ENCODE measurements at places on chromosomes 2 and 18.

GRCh38 chr2:85702172-85702571, 8.0 kb downstream of the GNLY start:
- no peak for DNase-seq

- DNase-seq: no peak
Measured at GRCh38 chr2:236161082-236161462, 7.1 kb downstream of the GBX2 start.

DNA sequence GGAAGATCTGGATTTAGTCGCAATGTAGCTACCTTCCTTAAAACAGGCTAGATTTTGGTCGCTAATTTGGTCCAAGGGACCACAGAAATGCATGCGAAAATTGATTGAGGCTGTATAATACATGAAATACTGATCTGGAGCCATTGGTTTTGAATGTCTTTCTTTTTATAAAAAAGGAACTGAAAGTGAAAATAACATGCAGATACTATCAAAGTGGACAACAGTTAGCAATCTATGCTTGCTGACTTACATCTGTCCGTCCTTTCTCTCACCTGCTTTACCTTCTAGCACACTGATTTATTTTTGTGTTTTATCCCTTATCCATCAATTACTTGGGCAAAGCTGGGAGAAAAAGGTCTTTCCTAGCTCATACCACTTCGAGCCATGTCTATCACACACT, 1459.8 kb upstream of the ACVR2A start:
- no peak for DNase-seq

- no peak for DNase-seq
Measured at GRCh38 chr18:60096428-60096827, 196.6 kb downstream of the PMAIP1 start.

GRCh38 chr2:212958757-212959295, 192.6 kb downstream of the IKZF2 start:
- peak; percentile 76 for DNase-seq

DNA sequence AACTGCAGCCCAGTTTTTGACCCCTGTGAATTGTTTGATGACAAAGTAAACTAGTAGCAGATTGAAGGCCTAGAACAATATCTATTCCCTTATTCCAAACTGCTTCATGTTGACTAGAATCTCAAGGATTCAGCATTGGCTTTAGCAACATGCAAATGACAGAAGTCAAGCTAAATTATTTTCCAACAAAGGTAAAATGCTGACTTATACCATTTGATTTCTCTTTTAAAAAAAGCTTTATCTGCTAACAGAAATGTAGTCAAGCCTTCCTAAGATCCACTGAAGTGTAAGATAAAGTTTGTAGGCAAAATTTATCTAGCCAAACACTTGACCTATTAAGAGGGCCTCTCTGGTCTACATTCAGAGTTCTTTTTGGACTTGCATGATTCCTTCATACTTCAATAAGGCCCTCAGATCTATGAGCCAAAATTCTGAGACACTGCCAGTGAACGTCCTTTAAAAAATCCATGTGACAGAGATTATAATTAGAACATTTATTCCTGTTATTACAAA, 9.5 kb upstream of the CYBRD1 start:
- peak; percentile 53 for DNase-seq

DNA sequence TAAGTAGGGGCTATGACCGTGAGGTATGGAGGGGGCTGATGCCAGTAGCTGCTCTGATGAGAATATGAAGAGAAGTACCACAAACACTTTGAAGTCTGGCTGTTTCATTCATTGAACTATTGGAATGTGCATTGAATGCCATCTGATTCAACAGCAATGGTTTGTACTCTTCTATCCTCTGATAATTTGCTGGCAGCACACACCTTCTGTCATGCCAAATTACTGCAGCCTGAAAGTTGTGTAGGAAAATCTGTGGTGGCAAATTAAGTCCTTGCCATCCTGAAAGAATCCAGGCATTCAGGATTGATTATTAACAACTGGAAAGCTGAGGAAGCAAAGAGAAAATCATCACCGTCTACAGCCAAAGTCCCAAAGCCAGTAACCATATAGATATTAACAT, 711.2 kb downstream of the NRXN1 start:
- DNase-seq: no peak

DNA sequence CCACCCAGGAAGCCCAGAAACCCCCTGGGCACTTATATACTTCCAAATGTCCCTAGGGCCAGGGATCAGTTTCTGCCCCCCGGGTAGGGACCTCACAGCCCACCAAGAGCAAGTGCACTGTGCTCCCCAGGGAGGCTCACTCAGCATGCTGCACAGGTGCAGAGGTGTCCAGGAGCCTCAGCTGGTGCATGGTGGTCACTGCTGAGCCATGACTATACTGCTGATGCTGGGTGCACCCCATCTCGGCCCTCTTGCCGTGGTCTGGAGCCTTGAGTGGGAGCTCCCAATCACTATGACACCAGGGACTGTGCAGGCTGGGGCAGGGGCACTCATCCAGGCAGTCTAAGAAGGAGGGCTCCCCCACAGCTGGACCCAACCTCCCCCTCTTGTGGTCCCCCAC, 617.8 kb upstream of the RAB6C start:
- DNase-seq: no peak

GRCh38 chr2:157839162-157839801, 36.8 kb downstream of the ACVR1 start:
- DNase-seq: peak; percentile 30

DNA sequence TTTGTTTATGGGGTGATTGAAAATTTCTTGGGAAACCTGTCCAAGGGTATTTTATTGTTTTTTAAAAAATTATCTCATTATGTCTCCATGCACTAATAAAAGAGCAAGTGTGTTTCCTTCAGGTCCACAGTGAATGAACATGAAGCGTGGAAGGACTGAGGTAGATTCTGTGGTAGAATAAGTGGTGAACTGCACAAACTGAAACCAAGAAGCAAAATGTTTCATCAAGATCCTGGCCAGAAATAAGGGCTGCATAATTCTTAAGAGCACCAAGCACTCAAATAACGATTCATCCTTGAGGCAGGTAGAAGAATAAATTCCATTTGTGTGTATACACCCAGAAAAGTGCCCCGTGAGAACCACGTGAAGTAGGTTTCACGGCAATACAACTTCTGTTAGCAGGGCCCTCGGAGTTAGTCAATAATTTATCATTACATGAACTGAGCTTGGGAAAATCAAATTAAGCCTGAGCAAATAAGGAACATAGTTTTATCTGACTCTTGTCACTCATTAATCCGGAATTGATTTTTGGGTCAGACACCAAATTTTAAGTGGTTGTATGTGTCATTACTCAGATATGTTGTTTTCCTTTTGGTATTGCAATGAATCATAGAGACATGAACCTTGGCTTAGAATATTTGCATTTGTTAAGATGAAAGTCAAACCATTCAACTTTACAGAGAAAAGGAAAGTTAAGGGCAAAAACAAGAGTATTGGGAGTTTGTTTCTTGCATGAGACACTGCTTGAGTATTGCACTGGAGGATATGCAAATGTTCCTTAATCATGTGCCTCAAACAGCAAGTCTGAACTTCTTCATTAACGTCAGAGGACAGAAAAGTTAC, 472.6 kb upstream of the NETO1 start:
- DNase-seq: no peak

GRCh38 chr2:160144280-160144990, 55.6 kb downstream of the ITGB6 start:
- DNase-seq: peak; percentile 17

GRCh38 chr2:157528963-157529751, 85.3 kb upstream of the CYTIP start:
- DNase-seq: no peak

- DNase-seq: no peak
Measured at GRCh38 chr18:7062811-7063210, 54.8 kb downstream of the LAMA1 start.

- no peak for DNase-seq
Measured at GRCh38 chr2:173521450-173522192, 166.9 kb downstream of the CDCA7 start.

GRCh38 chr2:226994775-226995174, 158.9 kb downstream of the RHBDD1 start:
- peak; percentile 32 for DNase-seq

DNA sequence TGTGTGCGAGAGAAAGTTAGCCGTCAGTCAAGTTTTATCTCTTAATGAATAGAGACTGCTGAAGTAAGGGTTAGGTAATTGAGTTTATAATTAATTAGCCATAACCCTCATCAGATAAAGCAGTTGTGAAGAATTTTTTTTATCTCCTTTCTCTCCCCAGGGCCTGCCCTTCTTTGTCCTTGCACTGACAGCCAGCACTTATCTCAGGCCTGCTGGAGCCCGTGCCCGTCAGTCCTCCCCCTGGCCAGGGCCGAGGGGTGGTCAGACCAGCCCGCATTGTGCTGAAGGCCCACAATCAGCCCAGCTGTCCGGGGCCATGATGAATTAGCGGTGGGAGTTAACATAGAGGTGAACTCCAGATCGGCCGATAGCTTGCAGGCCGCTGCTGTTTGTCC, 315.7 kb downstream of the GBX2 start:
- no peak for DNase-seq

DNA sequence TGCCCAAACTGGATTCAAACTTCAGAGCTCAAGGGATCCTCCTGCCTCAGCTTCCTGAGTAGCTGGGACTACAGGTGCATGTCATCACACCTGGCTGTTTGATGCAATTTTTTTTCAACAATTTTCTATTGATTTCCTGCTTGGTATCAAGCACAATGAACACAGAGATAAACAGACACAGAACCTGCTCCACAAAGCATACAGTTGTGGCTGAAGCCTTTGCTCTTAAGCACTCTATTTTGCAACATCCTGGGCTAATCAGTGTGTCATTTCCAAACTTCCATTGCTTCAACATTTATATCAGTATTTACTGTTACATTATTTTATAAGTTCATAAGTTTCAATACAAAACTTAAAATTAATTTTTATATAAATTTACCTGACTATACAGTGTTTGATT, 79.4 kb downstream of the NEB start:
- peak; percentile 42 for DNase-seq
